ENCODE measurements at places on chromosomes 6 and 20.

GRCh38 chr6:110366256-110366655, 8.1 kb upstream of the METTL24 start:
- DNase-seq: no peak

- no peak for DNase-seq
These were observed 67.3 kb downstream of the ANKRD60 start for GRCh38 chr20:58161192-58161591.

GRCh38 chr6:56243518-56244070, 3.8 kb downstream of the COL21A1 start:
- no peak for DNase-seq

DNA sequence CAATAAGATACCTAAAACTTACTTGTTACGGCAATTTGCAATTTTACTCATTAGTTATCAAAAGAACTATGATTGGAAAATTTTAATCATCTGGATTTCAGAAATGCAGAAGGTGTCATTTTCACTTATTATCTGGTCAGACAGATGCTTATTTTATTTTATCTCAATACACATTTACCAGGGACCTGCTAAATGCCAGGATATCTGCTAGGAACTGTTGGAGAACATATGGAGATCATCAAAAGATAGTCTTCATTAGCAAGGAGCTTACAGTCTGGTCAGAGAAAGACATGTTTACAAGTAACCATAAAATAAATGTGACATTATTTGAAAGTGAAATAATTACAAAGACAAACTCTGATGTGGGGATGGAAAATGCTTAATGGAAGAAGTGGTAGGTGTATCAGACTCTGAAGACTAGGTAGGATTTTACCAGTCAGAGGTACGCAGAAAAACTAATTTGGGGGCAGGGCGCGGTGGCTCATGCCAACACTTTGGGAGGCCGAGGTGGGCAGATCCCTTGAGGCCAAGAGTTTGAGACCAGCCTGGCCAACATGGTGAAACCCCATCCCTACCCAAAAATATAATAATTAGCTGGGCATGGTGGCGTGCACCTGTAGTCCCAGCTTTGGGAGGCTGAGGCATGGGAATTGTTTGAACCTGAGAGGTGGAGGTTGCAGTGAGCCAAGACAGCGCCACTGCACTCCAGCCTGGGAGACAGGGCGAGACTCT, 137.8 kb downstream of the MYB start:
- no peak for DNase-seq

DNA sequence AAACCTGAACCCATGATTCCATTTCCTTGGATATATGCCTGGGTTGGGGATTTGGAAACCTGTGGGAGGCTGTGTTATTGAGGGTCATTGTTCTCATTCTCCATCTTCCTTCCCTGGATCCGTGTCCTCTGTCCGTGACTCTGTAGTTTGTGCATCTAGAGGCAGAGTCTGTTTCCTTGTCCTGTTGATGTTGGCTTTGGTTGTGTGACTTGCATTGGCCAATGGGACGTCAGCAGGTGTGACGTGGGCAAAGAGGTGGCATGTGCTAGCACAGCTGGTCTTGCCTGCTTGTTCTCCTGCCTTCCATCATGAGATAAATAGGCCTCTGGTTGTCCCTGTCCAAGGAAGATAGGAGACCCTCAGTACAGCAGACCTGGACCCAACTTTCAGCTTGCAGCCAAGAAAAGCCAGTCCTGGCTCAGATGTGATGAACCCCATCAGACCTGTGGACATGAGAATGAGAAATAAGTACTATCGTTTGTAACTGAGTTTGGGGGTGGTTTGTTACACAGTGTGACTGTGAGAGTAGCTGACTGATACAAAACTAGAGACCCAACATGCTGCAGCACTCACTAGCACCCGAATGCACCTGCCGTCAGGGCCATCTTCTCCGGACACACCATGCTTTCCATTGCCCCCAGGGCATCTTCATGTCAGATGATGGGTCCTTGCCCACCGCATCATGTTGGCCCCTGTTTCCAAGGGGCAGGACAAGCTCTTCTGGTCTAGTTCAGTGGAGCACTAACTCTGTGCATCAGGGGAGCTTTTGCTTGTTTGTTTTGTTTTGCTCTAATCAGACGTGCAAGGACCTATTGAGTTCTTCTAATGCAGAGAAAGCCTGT, 195.3 kb upstream of the SULF2 start:
- no peak for DNase-seq

- no peak for DNase-seq
These were observed 116.8 kb downstream of the PRND start for GRCh38 chr20:4838526-4838925.
